ENCODE measurements at places on chromosomes 3 and 15.

- DNase-seq: no peak
These were observed 58.5 kb downstream of the ECT2 start for GRCh38 chr3:172808969-172809546.

- no peak for DNase-seq
These were observed 78.5 kb upstream of the FAM174B start for GRCh38 chr15:92733934-92734521.

DNA sequence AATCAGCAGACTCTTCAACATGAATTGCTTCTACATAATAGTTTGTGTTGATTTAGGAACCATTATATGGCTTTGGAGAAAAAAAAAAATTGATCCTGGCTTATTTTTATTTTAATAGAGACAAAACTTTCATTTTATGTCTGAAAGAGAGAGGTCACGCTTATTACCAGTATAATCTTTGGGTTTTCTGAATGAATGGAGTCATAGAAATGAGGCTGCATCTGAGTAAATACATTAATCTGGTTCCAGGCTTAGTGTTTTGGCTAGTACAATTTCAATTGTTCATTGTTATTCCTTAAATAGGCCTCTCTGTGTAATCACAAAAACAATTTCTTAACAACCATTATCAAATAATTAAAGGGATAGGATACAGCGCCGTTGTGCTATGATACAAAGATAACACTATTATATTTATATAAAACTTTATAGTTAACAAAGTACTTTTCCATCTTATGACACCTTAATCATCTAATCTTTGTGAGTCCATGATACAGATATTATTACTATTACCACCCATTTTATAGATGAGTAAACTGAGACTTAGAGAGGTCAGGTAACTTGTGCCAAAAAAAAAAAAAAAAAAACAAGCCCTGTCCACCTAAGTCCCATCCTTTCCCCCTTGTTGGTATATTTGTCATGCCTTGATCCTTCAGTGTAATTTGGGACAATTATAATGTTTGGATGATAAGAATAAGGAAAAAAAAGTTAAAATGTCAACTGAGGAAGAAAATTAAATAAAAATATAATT is 41.8 kb upstream of the GOLM2 start:
- DNase-seq: no peak

GRCh38 chr3:159732172-159733111 is 256.2 kb upstream of the IL12A start:
- no peak for DNase-seq

DNA sequence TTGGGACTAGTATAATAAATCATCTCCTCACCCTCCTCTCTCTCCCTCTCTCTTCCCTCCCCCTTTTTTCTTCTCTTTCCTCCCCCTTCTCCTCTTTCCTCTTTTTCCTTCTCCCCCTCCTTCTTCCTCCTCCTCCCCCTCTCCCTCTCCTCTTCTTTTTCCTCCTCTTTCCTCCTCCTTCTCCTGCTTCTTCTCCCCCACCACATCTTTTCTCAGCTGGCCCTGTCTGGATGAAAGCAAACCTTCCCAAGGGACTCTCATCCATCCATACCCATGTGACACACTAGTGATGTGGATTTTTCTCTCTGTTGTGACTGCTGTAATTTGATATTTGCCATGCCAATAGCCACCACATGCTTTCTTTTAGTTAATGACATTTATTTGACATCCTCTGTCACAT is 127.2 kb downstream of the EBLN2 start:
- no peak for DNase-seq

DNA sequence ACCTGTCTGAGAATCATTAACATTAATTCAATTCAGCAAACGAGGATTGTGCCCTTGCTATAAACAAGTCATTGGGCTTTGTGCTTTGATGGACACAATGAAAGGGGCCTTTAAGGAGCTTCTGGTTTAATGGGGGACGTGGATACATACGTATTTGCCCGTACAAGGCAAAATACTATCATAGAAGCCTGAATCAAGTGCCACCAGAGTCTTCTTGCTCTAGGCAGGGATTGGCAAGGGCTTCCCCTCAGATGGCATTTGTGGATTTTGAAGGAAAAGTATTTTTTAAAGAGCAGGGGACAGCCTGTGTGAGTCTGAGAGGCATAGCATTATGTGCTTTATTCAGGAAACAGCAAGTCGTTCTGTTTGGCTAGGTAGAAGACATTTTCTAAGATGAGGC is 83.7 kb upstream of the NEDD4 start:
- no peak for DNase-seq

DNA sequence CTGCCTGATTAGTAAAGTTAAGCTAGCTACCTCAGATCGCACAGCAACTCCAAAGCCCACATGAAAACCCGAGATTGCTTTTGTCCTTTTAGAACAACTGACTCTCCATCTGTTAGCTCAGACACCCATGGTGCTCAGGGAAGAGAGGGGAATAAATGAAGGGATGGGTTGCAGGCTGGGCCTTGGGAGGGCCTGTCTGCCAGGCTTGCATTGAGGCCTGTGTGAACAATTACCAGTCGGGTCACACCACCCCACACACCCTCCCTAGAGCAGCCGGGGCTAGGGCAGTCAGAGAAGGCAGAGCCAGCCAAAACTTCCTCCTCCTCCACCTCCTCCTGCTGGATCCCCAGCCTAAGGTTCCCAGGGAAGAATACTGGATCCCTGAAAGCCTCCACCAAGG is 8.8 kb upstream of the PRKAR2A start:
- DNase-seq: no peak

- no peak for DNase-seq
These were observed 8.4 kb upstream of the HRH1 start for GRCh38 chr3:11145888-11146287.

DNA sequence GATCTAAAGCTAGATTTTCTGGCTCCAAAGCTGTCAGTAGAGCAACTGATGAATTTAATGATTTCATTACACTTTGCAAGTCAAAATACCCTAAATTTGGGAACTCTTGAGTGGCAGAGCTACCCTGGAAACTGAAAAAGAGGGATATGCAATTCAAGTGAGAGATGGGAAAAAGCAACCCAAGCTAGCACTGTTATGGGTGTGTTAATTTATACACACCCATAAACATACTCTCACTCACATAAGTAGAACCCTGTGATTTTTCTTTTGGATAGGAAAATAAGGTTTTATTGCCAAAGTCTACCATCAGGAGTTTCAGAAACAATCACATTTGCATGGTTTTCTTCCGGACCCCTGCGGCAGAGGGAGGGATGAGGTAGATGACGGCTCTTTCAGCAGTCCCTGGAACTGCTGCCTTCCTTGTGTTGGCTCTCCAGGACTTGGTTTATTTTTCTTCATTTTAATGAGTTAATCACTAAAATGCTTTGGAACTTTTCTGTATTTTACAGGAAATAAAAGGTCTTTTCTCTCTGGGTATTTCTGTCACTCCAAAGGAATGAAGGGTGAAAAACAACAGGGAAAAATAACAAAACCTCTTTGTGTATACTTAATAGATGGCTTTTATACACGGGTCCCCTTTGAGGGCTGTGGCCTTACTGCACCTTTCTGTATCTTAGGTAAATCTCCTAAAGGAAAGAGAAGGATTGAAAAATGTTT is 63.8 kb downstream of the TTC23 start:
- DNase-seq: no peak

GRCh38 chr3:105518203-105518602 is 151.5 kb downstream of the ALCAM start:
- DNase-seq: no peak

- no peak for DNase-seq
These were observed 94.8 kb downstream of the GBE1 start for GRCh38 chr3:81666502-81667121.

DNA sequence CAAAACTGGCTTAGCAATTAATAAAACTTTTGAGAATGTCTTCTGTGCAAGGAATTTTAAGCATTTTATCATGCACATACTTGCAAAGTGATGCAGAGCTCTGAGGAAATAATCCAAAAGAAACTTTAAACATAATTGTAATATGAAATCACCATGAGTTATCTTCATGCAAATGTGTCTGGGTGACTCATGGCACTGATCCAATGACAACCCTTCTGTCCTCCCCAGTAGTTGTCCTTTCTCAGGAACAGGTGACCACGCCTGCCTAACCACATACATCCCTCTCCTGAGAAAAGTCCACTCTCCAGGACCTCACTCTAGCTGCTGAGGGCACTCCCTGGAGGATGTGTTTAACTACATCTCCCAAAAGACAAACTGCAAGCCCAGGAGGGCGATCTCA is 530.6 kb upstream of the IL12A start:
- DNase-seq: no peak

GRCh38 chr15:62569460-62570404 is 404.6 kb upstream of the C2CD4B start:
- no peak for DNase-seq

DNA sequence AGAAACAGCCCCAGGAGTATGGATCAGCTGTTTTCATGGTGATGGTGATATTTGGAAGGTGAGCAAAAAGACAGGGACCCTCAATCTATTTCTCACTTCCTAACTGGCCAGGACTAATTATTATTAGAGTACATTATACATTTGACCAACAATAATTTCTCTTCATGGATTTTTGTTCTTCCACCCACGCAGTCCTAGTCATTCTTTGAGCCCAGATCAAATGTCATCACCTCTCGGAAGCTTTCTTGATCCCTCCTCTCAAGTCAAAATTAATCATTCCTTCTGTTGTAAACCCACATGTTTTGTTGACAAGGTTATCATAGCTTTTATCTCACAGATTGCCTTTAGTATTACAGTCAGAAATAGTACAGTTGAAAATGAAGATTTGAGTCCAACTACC is 29.2 kb upstream of the PRICKLE2 start:
- DNase-seq: no peak

DNA sequence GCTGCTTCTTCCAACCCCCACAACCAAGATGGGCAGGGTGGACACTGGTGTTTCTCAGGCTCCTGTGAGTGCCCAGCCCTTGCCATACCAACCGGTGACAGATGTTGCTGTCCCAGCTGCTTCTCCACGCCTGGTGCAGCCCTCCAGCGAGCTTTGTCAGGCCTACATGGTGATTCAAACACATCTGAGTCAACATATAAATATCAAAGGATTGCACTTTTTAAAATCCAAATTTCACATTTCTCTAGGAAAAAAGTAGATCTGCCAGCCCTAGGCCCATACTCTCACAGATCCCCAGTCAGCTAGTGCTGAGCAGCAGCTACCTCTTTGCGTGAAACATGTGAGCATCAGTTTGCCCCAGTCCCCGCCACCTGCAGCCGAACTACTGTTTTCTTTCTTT is 52.7 kb downstream of the RPN1 start:
- DNase-seq: no peak

DNA sequence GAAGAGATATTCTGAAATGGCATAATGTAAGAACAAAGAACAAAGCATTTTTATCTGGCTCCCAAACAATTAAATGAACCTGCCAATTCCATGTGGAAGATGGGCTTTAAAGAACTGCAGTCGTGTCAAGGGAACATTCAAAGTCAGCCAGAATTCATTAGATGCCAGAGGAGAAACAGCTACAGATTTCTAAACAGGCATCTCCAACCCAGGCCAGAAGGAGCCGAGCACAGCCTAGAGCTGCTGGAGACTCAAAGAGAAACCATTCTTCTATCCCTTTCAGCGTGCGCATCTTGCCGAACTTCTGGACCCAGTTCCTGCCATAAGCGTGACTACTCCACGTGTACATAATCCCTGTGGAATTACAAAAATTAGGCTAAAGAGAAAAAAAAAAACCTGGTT is 60.4 kb downstream of the MB21D2 start:
- no peak for DNase-seq

DNA sequence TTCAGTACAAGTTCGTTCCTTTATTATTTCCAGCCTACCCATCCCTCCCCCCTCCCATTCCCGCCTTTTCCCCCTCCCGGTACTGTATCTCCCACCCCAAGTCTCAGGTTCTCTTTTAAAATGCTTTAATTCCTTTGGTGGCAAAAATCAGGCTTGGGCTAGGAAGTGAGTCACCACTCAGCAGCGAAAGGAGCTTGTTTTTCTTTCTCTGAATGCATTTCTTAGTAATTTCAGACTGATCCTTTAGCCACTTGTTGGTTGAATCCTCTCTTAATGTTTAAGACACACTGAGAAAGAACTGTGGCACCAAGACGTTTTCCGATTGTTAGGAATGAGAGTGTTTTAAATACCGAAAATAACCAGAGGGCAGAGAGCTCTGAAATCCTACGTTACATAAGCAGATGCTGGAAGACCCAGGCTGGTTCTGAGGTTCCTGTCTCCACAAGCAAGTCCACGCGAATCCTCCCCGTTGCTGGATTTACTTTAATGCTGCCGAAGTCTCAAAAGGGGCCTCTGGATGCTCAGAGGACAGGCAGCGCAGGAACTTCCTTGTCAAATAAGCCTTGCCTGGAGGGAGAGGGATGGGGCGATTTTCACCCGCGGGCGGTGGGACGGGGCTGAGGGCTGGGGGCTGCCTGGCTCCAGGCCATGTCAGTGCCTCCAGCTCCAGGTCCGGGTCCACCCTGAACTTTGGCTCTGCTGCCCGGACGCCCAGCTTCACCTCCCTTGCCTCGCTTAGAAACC is 854 bp upstream of the COL8A1 start:
- no peak for DNase-seq

DNA sequence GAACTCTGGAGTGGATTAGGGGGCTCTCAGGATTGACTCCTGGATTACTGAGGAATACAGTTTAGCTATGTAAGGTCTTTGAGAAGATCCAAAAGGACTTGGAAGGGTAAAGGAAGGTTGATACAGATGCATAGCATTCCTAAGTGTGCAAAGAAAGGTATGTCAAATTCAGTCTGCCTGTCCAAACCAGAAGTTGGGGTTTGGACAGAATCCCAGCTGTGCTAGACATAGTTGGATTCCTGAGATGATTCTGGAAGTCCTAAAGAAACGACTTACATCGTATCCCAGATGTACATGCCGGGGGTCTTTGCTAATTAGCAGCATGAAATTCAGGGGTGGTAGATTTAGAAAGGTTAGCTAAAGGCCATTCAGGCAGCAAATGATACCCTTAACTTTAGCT is 97.7 kb upstream of the TSPAN3 start:
- no peak for DNase-seq

- no peak for DNase-seq
These were observed 13.3 kb upstream of the PPP1R2 start for GRCh38 chr3:195556390-195556789.

DNA sequence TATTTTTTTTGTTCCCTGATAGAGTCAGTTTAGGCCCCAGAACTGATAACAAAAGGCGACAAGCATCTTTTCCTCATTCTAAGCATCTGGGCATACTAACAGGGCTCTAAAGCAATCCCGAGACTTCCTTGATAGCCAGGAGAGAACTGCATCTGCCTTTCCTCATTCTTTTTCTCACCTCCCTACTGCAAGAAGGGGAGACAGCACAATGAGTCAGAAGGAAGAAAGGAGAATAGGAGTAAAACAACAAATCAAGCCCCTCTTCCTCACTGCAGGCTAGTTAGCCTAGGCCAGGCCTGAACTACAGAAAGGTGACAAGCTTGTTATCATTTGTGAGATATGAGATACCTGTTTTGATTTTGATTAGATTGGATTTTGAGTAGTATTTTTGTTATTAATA is 97.9 kb downstream of the NAALADL2 start:
- no peak for DNase-seq

- DNase-seq: peak; percentile 49
These were observed 112.2 kb upstream of the SLC6A11 start for GRCh38 chr3:10703875-10704274.

DNA sequence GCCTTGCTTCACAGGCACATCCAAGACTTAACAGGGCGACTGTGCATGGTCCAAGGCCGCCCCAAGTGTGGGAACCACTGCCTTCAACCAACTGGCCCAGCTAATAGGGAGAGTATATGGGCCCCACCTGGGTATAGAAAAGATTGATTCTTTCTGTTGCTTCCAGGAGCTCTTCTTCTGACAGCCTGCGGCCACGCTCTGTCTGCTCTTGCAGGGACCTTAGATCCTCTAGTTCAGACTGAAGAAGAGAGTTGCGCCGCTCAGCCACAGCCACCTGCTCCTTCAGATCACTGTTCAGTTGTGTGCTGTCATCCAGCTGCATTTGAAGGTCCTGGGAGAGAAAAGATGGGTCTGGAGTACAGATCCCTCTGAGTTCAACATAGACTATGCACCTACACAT is 102.2 kb downstream of the HHLA2 start:
- no peak for DNase-seq
